ENCODE measurements at places on chromosomes 16 and 17. TPM values are rescaled to one million over a fixed set of nuclear protein-coding genes. Genes with fewer than 3 reads are reported as not detected.

- DNase-seq: no peak
Observed at GRCh38 chr17:83175822-83176622, 96.6 kb downstream of the METRNL start.

DNA sequence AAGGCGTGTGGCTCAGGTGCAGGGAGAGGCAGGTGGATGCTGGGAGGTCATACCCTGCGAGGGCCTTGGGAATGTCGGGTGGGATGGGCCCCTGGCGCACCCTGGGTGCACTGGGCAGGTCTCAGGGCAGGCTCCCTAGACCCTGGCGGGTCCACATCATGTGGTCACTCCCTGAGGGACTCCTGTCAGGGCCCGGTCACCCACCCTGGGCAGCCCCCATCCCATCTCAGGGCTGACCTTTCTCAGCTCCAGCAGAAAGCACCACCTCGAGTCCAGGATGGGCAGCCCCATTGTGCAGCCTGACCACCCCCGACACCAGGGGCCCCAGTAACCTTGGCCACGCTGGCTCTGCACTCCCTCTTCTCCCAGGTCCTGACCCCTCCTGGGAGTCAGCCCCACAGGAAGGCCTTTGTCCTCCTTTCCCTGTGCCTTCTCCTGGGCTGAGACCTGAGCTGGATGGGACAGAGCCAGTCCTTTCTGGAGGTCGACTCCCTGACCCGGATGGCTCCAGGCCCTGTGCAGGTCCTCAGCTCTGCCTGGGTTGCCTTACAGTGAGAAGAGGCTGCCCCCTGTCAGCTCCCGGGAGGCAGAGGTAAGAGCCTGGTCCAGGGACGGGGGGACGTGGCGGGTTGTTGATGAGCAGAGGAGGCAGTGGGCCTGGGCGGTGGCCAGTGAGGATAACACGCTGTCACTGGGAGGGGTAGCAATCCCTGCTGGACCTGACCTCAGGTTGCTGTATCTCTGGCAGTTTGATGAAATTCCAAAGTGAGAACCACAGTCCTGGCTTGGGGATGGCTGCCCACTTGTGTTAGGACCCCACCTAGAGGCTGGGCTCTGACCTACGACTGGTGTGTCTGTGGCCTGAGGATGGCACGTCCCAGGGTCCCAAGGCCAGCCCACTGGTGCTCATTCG is 77.9 kb downstream of the GOSR1 start:
- peak; percentile 59 for DNase-seq

GRCh38 chr16:77975942-77976341 is 46.4 kb upstream of the CLEC3A start:
- DNase-seq: no peak

- DNase-seq: no peak
Observed at GRCh38 chr17:3888343-3889171, 4.3 kb downstream of the CAMKK1 start.

- DNase-seq: no peak
Observed at GRCh38 chr17:60406887-60407286, 15.0 kb upstream of the USP32 start.

GRCh38 chr17:66474806-66475497 is 172.5 kb downstream of the PRKCA start:
- DNase-seq: no peak

GRCh38 chr17:17030515-17031211 is 11.6 kb upstream of the MPRIP start:
- no peak for DNase-seq

DNA sequence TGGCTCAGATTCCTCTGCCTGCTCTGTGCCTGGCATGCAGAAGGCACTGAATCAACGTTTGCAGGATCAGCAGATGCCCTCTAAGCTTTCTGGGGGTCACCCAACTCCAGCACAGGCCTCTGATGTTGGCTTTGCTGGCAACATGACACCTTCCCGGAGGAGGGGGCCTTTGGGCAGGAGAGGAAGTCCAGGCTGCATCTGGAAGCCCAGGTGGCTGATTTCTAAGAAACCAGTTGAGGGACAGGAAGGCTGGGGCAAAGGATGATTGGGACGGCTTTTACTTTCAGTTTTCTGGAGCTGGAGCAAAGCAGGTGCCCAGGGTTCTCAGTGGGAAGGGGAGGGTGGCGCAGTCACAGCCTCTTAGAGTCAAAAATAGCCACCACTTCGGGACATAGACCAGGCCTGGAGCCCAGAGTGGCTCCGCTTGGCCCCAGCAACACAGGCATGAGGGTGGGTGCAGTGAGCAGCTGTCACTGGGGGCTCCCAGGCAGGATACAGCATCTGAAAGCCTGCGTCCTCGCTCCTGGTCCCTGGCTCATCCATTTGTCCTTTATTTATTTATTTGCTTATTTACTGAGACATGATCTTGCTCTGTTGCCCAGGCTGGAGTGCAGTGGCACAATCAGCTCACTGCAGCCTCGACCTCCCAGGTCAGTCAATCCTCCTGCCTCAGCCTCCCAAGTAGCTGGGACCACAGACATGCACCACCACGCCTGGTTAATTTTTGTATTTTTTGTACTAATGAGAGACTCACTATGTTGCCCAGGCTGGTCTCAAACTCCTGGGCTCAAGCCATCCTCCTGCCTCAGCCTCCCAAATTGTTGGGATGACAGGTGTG is 15.1 kb downstream of the SOCS1 start:
- no peak for DNase-seq

- DNase-seq: no peak
Observed at GRCh38 chr16:68575082-68575481, 36.0 kb downstream of the ZFP90 start.

DNA sequence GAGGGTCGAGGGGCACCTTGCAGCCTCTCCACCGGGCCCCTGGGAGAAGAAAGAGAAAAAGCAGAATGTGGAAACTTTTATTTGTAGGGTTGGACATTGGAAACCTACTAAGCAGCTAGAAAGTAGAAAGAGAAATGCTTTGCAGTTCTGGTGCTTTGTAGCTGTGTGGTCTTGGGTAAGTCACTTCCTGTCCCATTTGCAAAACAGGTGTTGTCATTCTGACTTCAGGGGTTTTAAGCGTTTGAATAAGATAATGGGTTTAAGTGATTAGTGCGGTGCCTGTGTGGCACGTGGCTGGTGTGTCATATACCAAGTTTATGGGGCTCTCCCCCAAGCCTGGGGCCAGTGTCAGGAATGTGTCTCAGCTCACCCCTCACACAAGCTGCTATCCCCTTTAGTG is 1.6 kb downstream of the CA4 start:
- DNase-seq: no peak

- DNase-seq: no peak
Observed at GRCh38 chr17:61383689-61384201, 15.9 kb upstream of the TBX2 start.

GRCh38 chr17:62692721-62693431 is 65.4 kb downstream of the MRC2 start:
- no peak for DNase-seq

DNA sequence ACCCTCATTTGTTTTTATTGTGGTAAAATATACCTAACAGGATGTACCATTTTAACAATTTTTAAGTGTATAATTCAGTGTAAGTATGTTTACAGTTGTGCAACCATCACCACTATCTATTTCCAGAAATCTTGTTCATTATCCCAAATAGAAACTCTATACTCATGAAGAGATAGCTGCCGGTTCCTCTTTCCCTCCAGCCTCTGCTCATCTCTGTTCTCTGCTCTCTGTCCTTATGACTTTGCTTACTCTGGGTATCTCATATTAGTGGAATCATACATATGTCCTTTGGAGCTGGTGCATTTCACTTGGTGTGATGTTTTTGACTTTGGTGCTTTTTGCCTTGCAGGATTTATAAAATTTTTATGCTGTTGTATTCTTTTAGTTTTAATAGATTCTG is 19.4 kb downstream of the CYLD start:
- DNase-seq: no peak

GRCh38 chr17:52841971-52842370 is 683.5 kb upstream of the CA10 start:
- no peak for DNase-seq

DNA sequence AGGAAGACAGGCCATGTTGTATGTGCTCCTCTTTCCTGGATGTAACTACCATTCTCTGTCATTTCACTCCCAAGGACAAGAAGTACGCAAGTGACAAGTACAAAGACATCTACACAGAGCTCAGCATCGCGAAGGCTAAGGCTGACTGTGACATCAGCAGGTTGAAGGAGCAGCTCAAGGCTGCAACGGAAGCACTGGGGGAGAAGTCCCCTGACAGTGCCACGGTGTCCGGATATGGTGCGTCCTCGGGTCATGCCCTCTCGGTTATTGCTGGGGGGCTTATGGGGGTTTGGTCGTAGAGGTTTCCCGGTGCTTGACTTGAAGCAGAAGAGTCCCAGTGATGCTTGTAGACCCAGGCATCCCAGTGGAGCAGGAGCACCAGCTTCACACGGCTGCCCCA is 29.0 kb downstream of the PLD6 start:
- no peak for DNase-seq

DNA sequence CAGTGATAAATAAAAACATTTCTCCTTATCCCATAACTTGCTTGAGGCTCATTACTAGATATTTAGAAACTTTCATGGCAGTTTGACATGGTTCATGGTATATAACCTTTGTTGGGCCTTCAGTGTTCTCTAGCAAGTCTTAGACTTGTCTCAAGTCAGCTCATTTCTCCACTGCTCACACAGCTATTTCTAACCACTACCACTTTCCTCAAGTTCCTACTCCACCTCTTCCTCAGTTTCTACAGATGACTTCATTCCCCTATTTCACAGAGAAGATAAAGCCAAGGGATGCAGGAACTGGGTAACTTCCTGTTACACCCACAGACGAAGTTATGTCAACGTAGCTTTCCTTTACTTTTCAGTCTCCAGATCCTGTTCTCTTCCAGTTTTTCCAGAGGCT is 23.2 kb downstream of the NLK start:
- no peak for DNase-seq

GRCh38 chr16:78684655-78685375 is 585.4 kb downstream of the WWOX start:
- DNase-seq: no peak

DNA sequence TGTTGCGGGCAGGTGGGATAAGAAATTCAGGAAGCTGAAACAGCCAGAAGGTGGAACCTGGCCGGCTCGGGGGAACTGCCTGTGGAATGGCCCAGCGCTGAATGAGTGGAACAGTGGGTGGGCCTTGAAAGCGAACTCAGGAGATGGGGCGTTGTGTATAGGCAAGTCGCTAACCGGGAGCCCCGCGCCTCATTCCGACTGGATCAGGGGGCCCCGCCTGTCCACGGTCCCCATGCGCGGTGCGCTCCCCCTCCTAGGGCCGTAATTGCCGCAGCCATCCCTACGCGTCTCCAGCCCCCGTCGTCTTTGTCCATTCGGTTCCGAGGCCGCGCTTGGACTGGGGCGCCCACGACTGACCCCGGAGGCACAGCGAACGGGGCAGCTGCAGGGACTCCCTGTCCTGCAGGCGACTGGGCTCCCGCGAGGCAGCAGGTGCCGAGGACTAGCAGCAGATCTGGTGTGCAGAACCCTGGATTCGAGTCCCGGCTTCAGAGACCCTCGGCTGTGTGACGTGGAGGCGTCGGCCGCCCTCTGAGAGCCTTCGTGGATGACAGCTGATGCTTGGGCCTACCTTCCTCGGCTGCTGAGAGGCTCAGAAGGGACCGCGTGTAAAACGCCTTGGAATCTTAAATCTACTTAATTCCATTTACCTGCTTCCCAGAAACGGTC is 10.9 kb upstream of the CA4 start:
- DNase-seq: peak; percentile 53

DNA sequence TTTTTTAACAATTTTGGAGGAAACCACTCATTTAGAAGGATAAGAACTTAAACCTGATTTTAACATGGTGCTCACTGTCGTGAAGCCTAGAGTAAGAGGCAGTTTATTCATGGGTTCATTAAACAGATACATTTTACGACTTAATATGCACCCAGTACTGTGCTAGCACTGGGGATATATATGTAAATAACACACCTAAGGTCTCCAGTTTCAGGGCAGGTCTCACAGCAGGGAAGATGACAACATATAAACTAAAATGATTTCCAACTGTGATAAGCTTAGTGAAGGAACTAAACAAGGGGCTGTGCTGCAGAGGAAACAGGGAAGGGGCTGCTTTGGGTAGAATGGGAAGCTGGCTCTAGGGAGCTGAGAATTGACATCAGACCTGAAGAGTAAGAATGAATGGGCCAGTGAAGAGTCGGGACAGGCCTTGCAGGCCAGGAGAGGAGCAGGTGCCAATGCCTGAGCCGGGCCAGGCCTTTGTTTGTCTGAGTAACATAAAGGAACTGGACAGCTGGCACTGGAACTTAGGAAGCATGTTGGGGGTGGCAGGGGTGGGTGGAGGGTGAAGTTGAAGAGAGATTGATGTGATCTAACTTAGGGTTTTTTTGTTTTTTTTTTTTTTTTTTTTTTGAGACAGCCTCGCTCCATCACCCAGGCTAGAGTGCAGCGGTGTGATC is 12.1 kb downstream of the NT5M start:
- peak; percentile 19 for DNase-seq

DNA sequence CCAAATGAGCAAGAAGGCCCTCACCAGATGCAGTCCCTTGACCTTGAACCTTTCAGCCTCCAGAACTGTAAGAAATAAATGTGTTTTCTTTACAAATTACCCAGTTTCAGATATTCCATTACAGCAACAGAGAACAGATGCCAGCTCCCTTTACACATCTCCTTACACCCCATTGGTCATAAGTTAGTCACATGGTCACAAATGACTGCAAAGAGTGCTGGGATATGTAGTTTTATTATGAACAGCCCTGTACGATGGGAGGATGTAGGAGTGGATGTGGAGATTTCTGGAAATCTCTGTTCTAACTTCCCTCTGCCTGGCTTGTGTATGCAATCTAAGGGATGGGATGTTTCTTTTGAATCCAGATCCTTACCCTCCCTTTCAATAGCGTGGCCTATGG is 13.3 kb upstream of the RPL38 start:
- DNase-seq: no peak

GRCh38 chr16:86345516-86345915 is 164.8 kb upstream of the FOXF1 start:
- no peak for DNase-seq

GRCh38 chr17:48236681-48237134 is 129.1 kb downstream of the SNX11 start:
- no peak for DNase-seq

DNA sequence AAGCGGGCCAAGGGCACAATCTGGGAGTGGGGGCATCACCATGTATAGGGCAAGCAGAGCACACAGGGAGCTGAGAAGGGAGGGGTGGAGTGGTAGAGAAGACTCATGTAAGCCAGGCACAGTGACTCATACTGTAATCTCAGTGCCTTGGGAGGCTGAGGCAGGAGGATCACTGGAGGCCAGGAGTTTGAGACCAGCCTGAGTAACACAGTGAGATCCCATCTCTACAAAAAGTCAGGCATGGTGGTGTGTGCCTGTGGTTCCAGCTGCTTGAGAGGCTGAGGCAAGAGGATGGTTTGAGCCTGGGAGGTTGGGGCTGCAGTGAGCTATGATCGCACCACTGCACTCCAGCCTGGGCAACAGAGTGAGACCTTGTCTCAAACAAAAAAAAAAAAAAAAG is 40.8 kb downstream of the ARHGAP27 start:
- DNase-seq: no peak

The KRT39 gene
- total RNA-seq: 0.35 TPM

The CCDC78 gene
- total RNA-seq: 0.78 TPM

The EPX gene
- total RNA-seq: not detected

The CES3 gene
- total RNA-seq: 3.4 TPM

The SRSF2 gene
- 145 TPM for total RNA-seq

The CPPED1 gene
- 20.1 TPM for total RNA-seq

The MYH11 gene
- total RNA-seq: 106 TPM

The CX3CL1 gene
- total RNA-seq: 47.5 TPM

The CLDN7 gene
- total RNA-seq: 117 TPM

The TEKT1 gene
- total RNA-seq: not detected

The SERPINF2 gene
- 21.6 TPM for total RNA-seq

The KRT36 gene
- total RNA-seq: not detected

Data from upper lobe of right lung (tissue), 1 donor.